Activated CD8-positive, alpha-beta memory T cell treated with anti-CD3 and anti-CD28 coated beads for 1 hour (primary cell): ENCODE measurements at places on chromosomes 2 and 18.

DNA sequence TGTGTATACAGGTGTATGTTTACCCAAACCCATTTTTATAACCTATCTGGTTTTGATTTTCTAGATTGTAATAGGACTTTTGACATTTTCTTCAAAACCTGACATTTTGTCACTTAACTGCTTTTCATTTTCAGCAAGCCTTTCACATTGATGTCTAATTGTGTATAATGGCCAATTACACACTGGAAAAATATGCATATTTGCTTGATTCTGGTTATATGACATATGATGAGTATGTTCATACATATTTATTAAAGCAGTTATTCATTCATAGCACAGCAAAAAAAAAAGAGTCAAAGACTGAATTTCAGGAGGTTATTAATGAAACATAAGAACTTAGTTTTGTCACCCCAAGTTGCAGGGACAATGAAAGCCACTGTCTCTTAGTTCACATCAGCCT is 307.7 kb upstream of the TNP1 start:
- DNase-seq: no peak

GRCh38 chr2:202945-203344 is 60.9 kb downstream of the SH3YL1 start:
- DNase-seq: no peak

DNA sequence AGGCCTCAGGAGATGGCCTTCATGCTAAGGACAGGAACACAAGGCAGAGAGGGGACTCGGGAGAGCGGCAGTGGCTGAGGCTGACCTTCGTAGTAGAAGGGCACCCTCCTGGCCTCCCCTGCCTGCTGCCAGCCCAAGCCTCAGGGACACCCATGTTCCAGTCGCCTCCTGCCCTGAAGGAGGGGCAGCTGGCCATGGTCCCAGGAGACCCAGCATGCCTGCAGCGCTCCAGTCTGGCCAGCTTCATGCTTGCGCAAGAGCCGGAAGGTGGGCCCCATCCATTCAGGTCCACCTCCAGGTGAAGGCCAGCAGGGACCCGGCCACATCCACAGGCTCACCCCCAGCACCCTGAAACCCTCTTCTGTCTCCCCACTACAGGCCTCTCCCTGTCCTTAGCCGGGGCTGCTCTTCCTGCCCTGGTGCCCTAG is 35.0 kb downstream of the BIN1 start:
- no peak for DNase-seq

GRCh38 chr2:97755491-97755890 is 42.1 kb downstream of the ZAP70 start:
- DNase-seq: no peak

DNA sequence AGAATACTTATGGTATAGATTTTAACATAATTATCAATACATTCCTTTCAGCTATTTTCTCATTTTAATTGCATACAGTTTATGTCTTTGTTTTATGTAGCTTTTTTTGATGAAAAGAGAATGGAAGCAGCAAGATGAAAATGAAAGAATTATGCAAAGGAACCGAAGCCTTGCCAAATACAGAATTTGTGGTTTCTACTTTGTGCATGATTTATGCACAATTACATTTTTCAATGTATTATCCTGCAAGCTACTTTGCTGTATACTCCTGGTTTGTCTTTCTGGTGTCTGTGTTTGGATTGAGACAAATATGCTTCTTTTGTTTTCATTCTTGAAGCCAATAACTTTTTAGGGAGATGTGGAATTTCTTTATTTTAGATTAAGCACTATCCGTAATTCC is 1642.6 kb upstream of the CELF4 start:
- DNase-seq: no peak

- DNase-seq: no peak
Measured at GRCh38 chr2:28610583-28611201, 114.8 kb downstream of the PLB1 start.

GRCh38 chr18:43442131-43442530 is 164.8 kb upstream of the SYT4 start:
- DNase-seq: no peak

DNA sequence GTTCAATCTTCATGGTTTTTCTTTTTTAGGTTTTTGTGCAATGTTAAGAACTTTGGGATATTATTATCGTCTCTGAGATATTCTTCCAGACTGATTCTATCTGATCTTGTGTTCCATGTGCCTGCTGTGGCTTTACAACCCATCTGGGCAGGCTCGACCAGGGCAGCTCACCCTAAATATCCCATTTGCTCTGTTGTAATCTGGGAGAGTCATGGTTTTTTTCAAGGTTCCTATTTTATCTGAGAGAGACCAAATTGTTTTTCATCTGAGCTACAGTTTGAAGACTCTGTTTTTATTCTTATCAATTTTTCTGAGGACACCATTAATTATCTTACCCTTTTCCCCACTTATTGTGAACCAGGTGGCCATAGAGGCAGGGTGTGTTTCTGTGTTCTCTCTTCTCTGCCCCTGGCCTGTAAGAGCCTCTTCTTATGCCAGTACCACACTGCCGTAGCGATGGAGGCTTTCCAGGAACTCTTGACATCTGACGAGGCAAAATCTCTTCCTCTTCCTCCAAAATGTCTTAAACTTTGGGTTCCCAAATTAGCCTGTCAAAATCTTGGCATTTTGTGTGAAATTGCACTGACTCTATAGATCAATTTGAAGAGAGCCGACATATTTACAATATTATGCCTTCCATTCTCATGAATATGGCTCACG is 3.1 kb downstream of the SP140L start:
- DNase-seq: no peak

- no peak for DNase-seq
Measured at GRCh38 chr2:152583512-152584229, 133.6 kb downstream of the PRPF40A start.

GRCh38 chr2:196962325-196962724 is 35.8 kb upstream of the PGAP1 start:
- DNase-seq: no peak

DNA sequence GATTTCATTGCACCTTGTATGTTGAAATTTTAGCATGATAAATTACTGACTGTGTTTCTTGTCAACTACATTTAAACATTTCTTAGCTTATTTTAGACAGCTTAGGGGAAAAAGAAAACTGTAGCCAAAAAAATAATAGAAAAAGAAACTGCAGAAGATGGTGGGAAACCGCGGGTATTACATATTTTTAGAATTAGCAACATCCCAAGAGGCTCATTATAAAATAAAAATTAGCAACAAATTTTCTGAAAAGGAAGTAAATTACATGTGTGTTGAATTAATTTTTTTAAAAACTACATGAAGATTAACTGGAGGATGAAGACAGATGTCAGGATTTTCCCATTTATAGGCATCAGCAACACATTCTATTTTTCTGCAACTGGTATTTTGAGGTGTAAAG is 4.3 kb downstream of the PELI1 start:
- no peak for DNase-seq

- no peak for DNase-seq
Measured at GRCh38 chr2:45236268-45236667, 227.0 kb upstream of the SIX2 start.

GRCh38 chr2:225013425-225014365 is 28.6 kb downstream of the DOCK10 start:
- no peak for DNase-seq

- no peak for DNase-seq
Measured at GRCh38 chr2:50143822-50144575, 887.9 kb downstream of the NRXN1 start.

- DNase-seq: peak; percentile 92
Measured at GRCh38 chr2:237966565-237967462, at the start of gene UBE2F. TSS of gene UBE2F (plus strand) at chr2:237967014. CDS start at chr2:237973108, 6,094 bp downstream.

- DNase-seq: no peak
Measured at GRCh38 chr18:75158465-75159237, 50.3 kb downstream of the PTGR3 start.

GRCh38 chr2:12803607-12804006 is 86.9 kb downstream of the TRIB2 start:
- no peak for DNase-seq

GRCh38 chr2:31980674-31981356 is 30.0 kb downstream of the MEMO1 start:
- DNase-seq: no peak

DNA sequence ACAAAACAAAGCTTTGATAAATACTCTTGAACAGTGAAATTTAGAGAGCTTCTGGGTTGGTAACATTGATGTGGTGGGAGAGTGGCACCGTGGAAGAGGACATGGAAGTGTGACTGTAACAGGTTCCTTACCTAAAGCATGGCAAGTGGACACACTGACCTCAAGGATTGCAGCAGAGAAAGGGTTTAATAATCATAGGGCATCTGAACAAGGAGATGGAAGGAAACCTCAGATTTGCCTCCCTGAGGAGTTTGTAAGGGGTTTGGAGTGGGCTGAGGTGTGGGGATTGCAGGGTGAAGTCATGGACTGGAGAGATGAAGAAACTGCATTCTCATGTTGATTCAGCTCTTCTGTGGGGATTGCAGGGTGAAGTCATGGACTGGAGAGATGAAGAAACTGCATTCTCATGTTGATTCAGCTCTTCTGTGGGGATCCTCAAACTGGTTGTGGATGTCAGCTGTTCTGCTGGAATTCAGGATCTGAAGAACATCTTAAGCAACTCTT is 83.8 kb upstream of the TLK1 start:
- no peak for DNase-seq

- DNase-seq: no peak
Measured at GRCh38 chr2:63735931-63736330, 105.8 kb upstream of the UGP2 start.

DNA sequence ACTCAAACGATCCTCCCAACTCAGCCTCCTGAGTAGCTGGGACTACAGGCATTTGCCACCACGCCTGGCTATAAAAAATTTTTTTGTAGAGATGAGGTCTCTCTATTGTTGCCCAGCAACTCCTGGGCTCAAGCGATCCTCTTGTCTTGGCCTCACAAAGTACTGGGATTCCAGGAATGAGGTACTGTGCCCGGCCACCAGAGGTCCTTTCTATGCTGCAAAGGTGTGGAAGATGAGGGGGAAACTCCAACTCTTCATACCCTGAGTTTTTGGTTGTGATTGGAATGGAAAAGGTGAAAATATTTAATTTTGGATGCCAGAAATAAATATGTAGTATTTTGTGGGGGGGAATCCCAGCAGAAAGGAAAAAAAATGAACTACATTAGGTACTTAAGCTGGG is 36.0 kb downstream of the MRPL33 start:
- no peak for DNase-seq

GRCh38 chr2:810397-810796 is 133.2 kb upstream of the TMEM18 start:
- no peak for DNase-seq

- no peak for DNase-seq
Measured at GRCh38 chr2:220277445-220277975, 650.1 kb downstream of the SLC4A3 start.

DNA sequence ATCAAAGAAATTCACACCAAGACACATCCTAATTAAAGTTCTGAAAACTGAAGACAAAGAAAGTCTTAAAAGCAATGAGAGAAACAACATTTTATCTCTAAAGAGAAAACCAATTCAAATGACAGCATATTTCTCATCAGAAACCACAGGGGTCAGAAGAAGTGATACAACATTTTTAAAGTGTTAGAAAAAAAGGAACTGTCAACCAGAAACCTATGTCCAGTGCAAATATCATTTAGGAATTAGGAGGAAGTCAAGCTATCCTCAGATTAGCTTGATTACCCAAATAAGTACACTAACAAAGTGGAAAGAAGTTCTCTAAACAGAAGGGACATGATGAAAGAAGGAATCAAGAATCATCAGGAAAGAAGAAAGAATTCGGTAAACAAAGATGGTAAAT is 59.5 kb upstream of the BCL2L11 start:
- DNase-seq: no peak

DNA sequence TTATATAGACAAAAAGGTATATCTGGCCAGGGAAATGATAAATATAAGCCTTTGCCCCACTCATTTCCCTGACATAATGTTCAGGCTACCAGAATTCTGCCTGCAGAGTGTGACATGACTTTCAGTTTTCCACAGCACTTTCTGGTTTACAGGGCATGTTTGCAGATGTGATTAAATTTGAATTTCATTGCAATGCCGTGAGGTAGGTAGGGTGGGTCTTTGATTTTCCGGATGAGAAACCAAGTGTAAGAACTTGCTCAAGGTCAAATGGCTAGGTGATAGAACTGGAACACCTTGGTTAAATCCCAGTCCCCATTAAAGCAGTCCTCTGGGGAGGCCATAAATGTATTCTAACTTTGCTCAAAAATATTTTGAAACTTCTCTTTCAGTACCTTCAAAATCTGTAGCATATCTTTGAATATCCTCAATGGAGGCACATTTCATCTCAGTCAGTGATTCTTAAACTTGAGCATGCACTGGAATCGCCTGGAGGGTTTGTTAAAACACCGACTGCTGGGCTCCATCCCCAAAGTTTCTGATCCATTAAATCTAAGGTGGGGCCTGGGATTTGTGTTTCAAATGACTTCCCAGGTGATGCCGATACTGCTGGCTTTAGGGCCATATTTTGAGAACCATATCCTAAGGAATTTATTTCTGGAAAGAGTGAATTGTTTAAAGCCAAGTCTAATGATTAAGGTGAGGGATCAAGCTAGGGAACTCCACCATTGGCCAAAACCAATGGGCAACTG is 35.0 kb downstream of the MRPL33 start:
- DNase-seq: no peak

DNA sequence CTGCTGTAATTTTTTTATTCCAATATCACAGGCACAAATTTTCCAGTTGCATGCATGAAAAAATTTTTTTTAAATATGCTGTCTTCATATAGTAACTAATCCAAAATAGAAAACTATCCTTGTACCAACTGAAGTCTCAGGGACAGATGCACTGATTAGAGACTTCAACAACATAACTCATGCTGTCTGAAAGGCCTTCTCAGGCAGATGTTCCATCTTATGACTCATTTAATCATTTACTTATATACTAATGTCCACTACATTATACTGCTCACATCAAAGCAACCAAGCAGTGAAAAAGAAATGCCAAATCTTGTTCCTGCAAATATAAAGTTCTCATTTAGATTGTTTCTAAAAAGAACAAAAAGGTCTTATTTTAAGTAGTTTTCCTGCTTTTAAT is 53.1 kb downstream of the OLA1 start:
- no peak for DNase-seq

- no peak for DNase-seq
Measured at GRCh38 chr2:187959821-187960220, 331.9 kb upstream of the GULP1 start.

DNA sequence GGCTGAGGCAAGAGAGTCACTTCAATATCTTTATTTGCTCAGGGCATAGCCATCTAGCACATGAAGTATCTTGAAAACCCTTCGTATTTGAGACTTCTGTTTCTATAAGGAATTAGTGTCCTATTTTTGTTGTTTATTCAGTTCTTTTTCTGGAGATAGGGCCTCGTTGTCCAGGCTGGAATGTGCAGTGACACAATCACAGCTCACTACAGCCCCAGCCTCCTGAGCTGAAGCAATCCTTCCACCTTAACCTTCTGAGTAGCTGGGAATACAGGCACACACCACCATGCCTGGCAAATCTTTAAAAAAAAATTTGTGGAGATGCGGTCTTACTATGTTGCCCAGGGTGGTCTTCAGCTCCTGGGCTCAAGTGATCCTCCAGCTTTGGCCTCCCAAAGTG is 50.6 kb downstream of the PSMD14 start:
- DNase-seq: no peak
